ENCODE measurements at places on chromosomes 7 and 10.

DNA sequence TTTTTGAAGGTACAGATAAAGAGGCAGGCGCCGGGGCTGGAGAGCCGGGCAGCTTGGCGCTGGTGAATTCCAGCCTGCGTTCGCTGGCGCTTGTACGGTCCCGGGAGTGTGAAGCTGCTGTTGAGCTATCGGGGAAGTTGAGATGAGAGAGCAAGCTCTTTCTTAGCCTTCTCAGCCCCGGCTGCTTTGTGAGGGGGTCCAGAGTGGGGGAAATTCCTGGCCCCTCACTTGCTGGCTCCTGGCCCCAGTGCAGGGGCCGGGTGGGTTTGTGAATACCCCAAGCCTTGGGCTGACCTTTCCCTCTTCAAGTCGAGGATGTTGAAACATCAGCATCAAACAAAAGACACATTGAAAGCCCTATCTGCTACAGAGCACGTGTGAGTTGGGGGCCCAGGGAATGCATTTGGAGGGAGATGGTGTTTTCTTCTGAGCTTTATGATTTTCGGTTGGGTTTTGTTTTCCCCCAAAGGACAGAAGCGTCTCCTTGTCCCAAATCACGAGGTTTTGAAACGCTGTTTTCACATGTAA is 2.7 kb downstream of the ZMIZ1 start:
- DNase-seq: no peak

- DNase-seq: no peak
These were observed 170.4 kb upstream of the C7orf33 start for GRCh38 chr7:148419856-148420832.

GRCh38 chr10:106573106-106573505 is 591.4 kb downstream of the SORCS1 start:
- peak; percentile 57 for DNase-seq

DNA sequence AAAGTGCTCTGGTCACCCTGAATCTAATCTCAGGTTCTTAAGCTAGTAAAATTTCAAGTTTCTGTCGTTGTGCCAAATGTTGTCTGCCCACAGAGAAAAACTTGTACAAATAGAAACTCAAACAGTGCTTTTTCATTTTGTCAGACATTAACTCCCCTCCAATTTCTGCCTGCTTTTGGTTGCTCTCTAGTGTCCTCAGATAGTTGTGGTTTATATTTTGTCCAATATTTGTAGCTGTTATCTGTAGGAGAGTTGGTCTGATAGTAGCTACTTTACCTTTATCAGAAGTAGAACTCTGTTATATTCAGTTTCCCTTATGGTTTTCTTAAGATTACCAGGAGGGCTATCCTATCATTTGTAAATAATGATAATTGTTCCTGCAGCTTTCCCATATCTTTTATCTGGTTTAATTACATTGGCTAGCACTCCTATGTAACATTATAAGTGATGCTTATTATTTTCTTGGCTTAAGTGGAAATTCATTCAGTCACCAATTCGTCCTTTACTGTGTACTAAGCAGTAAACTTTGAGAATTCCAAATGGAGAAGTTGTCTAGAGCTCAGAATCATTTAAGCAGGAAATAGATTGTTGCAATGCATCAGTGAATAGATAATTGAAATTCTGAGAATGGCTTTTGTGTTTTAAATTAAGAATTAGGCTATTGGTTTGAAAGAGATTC is 91.0 kb downstream of the ANKIB1 start:
- DNase-seq: no peak

DNA sequence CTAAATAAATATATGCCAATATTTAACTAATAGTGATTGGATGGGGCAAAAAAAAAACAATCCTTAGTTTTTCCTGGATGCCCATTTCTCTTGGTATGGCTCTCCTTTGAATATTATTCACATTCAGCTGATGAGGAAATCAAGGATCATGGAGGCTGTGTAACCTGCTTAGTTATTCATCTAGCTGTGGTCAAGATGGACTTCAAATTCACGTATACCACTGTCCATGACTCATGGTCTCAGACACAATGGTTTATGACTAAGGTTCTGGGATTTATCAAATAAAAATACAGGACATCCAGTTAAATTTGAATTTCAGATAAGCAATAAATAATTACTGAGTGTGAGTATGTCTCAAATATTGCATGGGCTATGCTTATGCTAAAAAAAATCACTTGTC is 191.5 kb upstream of the CELF2 start:
- DNase-seq: no peak

- DNase-seq: no peak
These were observed 213.2 kb upstream of the MGMT start for GRCh38 chr10:129253865-129254179.

- DNase-seq: no peak
These were observed 45.9 kb upstream of the KLF6 start for GRCh38 chr10:3830946-3831345.
